ENCODE measurements at places on chromosomes 12 and 14.

GRCh38 chr12:47388712-47389111 is 309.0 kb upstream of the AMIGO2 start:
- no peak for DNase-seq

DNA sequence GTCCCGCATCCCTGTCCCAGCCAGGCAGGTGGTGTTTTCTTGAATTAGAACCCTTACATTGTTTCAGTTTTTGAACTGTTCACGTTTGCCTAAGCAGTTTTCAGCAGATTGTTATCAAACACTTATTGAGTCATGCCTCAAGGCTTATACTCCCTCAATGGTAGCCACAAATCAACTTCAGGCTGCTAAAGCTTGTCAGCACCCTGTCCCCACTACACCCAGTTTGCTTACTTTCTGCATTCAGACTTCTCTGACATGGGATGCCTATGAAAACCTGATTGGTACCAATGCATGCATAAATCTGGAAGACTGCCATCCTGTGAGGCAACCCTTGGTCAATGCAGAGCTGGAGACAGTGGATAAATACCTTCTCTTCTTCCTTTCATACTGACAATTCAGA is 225.4 kb downstream of the BTG1 start:
- DNase-seq = no peak

GRCh38 chr14:91595736-91596135 is 85.6 kb upstream of the PPP4R3A start:
- no peak for DNase-seq

DNA sequence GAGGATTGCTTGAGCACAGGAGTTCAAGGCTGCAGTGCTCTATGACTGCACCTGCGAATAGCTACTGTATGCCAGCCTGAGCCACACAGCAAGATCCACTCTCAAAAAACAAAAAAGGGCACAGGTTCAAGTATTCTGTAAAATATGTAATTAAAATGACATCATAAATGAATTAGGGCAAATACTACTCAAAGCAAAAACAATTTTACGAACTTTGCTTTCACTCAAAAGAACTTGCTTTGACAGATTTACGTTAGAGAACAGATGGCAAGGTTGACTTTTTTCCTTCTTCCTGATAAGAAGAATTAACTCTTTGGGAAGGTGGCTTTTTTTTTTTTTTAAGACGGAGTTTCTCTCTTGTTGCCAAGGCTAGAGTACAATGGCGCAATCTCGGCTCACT is 44.0 kb upstream of the EAPP start:
- DNase-seq = no peak

- no peak for DNase-seq
Observed at GRCh38 chr12:6228535-6229223, 28.5 kb downstream of the CD9 start.

DNA sequence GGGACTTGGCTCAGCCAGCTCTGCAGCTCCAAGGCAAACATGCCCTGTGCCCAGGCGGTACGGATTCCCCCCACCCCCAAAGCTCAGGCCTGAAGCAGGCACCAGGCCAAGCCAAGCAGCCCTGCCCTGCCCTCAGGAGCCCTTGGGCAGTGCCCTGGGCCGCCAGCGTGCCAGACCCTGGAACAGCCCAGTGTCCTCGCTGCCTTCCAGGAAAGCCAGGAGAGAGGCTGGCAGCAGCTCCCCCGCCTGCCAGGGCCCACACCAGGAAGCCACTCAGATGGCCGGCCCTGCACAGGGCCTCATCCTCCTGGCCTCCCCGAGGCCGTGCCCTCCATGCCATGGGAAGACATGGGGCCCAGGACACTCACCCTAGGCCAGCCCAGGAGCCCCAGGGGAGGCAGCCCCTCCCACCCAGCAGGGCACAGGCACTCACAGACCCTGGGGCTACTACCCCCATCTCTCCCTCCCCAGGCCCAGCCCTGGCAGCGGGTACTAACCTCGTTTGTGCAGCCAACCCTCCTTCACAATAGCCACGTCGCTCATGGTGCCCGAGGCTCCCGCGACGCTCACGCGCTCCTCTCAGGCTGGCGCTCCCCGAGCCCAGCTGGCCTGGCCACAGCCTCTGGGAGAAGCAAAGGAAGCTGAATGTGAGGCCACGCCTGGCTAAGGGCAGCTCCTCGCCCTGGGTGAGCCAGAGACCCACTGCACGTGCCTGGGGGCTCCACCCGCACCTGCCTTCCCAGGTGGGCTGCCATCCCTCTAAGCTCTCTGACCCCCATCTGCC is 3.3 kb downstream of the AKT1 start:
- no peak for DNase-seq

DNA sequence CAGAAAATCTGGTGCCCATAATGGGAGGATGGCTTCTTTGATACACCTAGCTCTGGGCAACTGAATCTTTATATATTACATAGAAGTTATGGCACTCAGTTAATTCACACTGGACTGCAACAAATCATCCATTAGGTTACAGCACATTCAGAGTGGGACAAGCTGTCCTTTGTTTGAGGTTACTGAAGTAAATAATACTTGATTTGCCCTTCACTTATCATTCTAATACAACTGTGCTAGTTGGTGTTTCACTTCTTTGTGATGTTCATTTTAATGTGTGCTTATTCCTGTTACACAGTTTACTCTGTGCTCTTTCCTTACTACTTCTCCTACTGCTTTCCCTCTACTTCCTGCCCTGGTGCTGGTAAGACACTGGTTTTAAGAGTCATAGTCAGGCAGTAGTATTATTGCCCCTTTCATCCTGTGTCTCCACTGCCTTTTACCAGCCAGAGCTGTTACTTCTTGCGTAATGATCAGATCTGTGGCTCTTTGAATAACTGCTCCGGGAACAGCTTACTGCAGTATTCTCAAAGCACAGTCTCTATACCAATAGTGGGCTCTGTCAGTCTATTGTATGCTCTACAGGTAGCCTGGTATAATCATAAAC is 36.4 kb upstream of the GXYLT1 start:
- DNase-seq = no peak

DNA sequence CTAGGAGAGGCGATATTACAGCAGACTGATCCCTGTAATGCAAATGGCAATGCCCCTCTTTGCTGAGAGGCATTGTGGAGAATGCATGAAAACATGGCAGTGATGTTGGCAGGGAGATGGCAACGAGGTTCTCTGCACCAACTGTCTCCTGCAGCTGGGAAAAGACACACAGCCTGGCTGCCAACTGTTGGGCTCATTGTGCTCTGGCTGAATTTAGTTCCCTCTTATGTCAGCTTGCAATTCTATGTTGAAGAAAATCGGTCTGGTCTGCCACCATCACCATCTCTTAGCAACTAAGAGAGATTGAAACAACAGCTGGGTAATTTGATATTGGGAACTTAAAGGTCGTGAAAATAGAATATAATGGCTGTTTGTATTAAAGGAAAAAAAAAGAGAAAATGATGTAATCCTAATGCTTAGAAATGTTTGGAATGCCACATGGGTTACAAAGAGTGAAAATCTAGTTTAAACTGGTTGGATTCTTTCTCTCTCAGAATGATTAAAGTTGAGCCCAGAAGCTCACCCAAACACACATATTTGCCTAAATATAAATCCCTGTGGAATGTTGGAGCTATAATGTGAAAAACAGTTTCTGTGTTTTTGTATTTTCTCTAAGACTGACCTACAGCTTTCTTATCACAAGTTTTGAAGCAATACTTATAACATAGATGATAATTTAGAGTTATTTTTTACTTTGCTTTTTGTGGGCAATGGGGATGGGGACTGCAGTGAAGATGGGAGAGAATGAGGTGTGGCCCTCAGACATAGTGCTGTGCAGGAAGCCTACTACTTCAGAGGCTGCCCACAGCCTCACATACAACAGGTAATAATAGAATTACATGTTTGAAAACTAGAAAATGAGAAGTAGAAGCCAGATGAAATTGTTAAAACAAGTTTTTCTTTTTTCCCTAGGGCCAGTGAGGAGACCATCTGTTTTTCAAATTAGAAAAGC is 143.7 kb downstream of the AKAP6 start:
- no peak for DNase-seq

- DNase-seq = no peak
Observed at GRCh38 chr12:75257510-75257909, 47.9 kb upstream of the KCNC2 start.

Measured in esophagus squamous epithelium (tissue), 5 donors.